ENCODE measurements at places on chromosomes 2 and 18. TPM values are rescaled to one million over a fixed set of nuclear protein-coding genes. Genes with fewer than 3 reads are reported as not detected.

Gene ITM2C
- total RNA-seq, result 26.4 TPM

Gene UGT1A3
- total RNA-seq, result not detected

Gene SGPP2
- not detected for total RNA-seq

- no peak for DNase-seq
These were observed 88.9 kb upstream of the CYP1B1 start for GRCh38 chr2:38164881-38165280.

DNA sequence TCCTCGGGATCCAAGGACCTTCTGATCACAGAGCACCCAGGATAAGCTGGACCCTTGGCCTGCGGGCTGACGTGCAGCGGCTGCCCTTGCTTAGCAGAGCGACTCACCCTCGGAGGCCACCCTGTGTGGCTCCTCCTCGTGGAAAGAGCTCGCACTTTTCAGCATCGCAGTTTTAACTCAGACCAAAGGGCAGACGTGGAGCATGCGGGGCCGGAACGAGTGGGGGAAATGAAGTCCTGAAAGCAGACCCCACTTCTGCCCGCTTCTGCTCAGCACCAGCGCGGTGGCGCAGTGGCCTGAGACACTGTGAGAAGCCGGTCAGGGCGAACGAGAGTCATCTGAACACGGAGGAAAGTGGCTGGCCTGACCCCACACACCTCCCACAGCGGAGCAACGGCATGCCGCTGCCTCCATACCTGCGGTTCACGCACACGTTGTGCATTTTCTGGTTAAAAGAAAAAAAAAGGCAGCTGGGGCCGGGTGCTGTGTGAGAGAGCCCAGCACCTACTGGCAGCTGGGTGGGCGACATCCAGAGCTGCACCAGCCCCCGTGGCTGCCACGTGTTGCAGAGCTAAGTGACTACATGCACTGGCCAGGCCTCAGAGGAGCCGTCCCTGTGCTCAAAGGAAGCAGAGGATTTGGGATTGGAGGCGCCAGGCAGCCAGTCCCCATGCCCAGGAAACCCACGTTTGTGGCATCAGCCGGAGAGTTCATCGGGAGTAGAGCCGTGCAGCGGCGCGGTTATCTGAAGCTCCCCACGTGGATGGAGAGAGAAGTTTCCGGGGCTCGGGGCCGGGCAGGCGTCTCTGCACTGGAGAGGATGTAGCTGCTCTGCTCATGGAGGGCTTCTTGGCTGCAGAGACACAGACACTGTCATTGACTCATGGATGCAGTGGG, 89.7 kb downstream of the USP40 start:
- DNase-seq, result no peak

DNA sequence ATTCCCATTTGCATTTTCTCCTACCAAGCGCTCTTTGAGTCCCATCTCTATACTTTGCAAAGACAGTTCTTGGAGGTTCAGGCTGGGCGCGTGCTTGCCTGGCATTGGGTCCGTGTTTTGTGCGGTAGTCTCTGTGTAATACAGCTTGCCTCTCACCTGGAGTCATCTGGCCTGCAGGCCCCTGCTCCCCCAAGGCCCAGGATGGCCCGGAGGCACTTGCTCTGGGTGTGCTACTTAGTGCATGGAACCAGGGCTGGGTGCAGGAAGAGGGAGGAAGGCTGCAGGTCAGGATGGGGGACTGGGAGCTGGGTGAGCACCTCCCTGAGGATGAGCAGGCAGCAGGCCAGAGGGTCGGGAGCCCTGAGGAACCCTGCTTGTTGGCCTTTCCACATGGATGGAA, 220.9 kb downstream of the LDLRAD4 start:
- DNase-seq, result no peak

- DNase-seq, result no peak
These were observed 78.7 kb upstream of the PNPT1 start for GRCh38 chr2:55772109-55772980.

DNA sequence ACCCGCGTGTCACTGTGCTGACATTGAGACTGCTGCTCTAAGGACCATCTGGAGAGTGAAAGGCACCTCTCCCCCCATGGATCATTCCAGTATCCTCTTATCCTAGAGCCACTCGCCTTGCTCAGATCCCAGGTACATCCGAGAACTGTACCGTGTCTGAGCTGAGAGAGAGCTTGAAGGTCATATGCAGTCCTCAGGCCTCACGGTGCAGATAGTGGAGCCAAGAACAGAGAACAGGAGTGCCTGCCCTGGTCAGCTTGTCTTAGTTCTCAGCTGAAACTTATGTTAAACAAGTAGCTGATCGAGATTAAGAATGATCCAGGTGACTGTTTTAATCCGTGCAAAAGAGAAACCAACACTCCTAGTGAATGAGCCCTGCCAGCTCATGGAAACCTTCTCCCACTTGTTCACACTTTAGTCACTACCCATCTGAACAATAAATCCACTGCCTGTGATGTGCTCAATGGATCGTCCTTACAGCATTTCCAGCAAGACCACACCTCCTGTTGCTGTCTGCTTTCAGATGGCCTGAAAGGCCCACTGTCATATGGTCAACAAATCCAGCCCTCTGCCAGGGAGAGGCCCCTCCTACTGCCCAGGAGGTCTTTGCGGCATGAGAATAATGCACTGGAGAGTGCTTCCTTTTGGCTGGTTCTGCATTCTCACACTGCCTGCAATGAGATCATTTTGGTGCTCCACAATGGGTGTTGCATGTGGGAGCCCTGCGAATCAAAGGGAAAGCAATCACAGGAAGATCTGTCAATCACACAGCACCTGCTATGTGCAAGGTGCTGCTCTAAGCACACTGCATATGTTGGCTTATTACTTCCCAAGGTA, 43.7 kb upstream of the APCDD1 start:
- no peak for DNase-seq

Gene OXER1
- total RNA-seq, result not detected

DNA sequence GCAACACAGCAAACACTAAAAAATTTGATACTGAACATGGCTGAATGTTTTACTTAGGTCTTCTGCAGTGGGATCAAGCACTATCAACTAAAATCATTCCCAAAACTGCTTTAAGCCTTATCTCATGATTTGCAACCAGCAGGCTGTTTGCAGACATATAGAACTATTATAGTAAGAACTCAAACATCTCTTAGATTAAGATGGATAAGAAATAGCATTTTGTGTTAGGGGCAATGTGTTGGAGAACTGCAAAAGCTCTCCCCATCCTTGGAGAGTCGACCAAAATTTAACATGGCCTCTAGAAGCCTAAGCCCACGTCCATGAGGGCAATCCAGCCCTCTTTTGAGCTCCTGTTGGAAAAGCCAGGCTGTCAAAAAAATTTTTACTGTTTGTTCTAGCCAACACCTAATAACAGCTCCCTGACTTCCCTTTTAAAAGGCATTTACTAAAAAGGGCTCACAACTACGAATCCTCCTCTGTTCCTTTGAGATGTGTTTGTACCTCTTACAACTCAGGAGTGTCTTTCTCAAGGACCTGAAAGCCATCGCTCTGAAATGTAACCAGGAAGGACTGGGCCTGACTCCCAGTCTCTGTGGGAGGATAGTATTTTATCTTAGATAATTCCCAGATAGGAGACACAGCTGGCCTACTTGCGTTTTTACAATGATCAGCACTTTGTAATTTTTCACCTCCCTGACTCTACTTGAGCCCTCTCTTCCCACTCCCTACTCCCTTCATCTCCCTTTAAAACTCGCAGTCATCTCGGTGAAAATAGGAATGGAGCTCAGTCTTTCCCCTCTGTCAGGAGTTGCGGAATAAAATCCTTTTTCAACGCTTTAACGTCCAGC, 1.4 kb downstream of the KRCC1 start:
- DNase-seq, result no peak

Gene MC4R
- total RNA-seq, result not detected

- no peak for DNase-seq
These were observed 90.3 kb downstream of the CLHC1 start for GRCh38 chr2:55141572-55142413.

Gene ANKRD30BL
- total RNA-seq, result not detected

DNA sequence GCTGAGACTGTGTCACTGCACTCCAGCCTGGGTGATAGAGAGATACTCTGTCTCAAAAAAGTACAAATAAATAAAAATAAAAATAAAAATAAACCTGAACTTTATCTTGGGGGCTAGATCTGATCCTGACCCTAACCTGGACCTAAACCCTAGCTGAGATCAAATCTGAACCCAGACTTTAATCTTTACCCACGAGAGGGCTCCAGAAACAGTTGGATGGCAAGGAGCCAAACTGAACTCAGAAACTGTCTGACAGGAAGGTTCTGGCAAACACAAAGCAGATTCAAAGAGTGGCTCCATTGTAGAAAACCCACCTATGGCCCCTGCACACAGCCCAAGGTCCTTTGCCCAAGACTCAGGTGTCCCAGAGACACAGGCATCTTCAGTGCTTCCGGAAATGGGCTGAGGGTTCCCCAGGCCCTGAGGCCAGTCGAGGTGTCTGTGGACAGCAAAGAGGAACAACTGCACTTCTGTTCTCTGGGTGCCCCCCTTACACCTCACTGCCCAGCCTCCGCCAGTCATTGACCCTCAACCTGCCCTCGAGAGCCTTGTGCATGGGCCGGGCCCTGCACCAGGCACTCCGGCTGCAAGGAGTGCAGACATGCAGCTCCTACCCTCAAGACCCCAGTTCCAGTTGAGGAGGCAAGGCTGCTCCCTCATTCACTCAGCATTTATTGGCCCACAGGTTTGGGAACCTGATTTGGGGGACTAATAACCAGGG, 95.2 kb downstream of the TFCP2L1 start:
- no peak for DNase-seq

Gene TMEM247
- not detected for total RNA-seq

DNA sequence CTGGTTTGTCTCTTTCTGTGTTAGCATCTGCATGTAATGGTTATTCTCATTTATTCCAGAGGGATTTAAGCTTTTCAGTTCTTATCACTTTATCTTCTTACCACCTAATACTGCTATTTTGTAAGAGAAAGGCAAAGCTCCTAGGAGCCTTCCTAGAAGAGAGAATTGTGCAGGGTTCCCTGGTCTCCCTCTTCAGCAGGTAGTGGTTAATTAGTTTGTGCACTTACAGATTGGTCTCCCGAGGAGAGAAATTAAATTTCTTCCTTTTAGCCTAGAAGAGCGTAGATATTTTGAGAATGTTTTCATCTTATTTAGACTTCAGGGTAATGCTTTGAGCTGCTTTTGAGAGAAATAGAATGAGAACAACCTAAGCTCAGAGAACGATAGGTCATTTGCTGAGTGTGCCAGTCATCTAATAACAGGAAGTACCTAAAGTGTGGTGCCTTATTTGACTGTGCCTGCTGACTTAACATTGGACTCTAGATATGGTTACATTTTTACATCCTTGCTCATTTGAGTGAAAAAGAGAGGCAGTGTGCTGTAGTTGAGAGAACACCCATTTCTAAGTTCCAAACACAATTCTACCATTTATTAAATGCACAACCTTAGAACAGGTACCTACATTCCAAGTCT, 651.4 kb downstream of the STK39 start:
- DNase-seq, result no peak

Gene PDK1
- total RNA-seq, result 5.2 TPM

- DNase-seq, result no peak
These were observed 129.1 kb downstream of the ARHGAP15 start for GRCh38 chr2:143258126-143258892.

- DNase-seq, result no peak
These were observed 7.3 kb upstream of the MTLN start for GRCh38 chr2:110219496-110220189.

- no peak for DNase-seq
These were observed 25.4 kb downstream of the MYO7B start for GRCh38 chr2:127560931-127561280.

- no peak for DNase-seq
These were observed 113.7 kb downstream of the SPTBN1 start for GRCh38 chr2:54569745-54570301.

GRCh38 chr18:55265130-55265675, 305.9 kb upstream of the CCDC68 start:
- peak; percentile 66 for DNase-seq

DNA sequence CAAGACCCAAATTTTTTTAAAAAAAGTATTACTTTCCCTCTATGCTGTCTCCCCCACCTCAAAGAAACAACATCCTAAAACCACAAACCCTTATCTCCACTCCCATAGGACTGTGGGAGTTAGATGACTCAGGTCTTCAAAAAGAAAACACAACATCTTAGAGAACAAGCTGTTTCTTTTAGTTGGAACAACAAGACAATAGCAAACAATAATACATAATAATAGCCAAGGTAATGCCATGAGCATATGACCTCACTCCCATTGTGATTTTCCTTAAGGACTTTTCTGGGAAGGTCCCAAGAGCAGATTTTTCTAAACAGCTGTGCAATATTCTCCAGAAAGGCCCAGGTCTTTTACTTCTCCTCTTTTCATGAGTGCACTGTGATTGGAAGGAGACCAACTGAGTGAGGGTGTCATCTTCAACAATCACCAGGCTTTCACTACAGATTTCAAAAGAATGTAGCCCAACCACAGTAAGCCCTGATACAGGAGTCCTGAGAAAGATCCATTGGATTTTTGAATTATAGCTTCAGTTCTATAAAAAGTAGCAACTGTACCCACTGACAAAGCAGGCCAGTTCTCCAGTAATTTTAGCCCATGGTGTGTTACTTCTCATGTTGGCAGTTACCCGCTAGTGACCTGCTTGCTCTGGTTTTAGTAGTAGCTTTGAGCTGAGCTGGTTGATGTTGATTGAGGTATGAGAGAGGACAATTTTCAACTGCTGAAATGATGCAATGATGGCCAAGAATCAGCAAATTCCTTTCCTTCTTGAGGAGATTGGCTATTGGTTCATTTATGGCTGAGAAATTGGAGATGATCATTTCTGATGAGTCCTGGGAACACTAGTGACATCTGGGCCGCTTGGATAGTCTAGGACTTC, 144.5 kb upstream of the TCF4 start:
- DNase-seq, result no peak

DNA sequence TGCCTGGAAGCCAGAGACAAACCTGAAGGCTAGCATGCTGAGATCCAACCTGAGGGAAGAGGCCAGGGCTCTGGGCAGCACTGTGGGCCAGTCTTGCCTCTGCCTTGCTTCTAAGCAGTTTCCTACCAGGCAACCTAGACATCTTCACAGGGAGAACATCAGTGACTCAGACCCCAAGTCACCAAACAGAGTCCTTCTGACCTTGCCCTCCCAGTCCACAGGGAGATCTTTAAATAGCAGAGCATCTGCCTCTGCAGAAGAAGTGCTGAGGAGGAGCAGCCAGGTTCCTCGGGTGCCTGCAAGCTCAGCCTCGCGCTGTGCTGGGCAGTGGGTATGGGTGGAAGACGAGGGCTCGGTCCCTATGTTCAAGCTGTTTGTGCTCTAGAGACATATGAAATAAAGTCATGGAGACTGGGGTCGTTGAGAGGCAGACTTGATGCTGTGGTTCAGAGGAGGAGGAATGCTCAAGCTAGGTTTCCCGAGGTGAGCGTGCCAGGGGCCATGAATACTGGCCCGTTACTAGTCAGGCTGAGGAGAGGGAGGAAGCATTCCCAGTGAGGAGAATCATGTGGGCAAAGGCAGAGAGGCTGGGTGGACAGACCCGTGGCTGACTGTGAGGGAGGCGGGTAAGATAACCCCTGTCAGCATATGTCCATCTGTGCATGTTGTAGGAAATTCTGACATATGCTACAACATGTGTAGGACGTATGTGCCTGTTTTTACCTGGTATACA, 66.5 kb downstream of the BOLA3 start:
- no peak for DNase-seq

- no peak for DNase-seq
These were observed 6.9 kb downstream of the SNORC start for GRCh38 chr2:232876978-232877441.

All from lung microvascular endothelial cell (primary cell).